Cardiac muscle cell (in vitro differentiated cells and primary cell): ENCODE measurements at places on chromosomes 11 and 22.

DNA sequence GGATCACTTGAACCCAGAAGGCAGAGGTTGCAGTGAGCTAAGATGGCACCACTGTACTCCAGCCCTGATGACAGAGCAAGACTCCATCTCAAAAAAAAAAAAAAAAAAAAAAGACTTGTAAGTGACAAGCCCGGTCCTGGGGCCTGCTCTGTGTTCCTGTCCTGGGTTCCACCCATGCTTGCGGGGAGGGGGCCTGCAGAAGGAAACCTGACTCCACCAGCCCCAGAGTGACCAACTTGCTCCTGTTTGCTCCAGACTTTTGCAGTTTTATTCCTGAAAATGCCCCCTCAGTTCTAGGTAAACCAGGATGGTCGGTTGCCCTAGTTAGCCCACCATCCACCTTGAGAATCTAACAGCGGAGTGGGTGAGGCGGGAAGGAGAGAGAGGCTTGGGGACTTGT is 10.1 kb upstream of the LRP5 start:
- no peak overlapping the region for H3K27ac ChIP-seq
- no peaks in the 10 kb centered on the region for H3K27me3 ChIP-seq
- H3K4me1 ChIP-seq: no peaks in the 10 kb centered on the region
- no peak overlapping the region for H3K4me3 ChIP-seq

DNA sequence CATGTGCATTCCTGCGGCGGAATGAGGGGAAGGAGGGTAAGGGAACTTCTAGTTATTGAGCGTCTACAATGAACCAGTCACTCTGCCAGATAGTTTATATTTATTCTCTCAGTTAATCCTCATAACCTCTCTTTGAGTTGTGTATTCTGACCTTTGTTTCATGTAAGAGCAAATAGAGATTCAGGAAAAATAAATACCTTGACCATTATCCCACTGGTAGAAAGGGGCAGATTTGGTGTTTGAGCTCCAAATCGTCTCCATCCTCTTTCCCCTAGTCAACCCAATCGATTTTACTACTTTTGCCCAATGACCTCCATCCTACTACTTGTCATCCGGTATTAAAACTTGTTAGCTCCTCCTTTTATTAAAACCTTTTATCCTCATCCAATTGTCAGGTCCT is 157.1 kb upstream of the SESN3 start:
- H3K27ac ChIP-seq: no peak overlapping the region
- DNase-seq: no peak
- H3K4me1 ChIP-seq: no peaks in the 10 kb centered on the region
- no peaks in the 10 kb centered on the region for H3K36me3 ChIP-seq

- H3K27ac ChIP-seq: no peak overlapping the region
- H3K4me3 ChIP-seq: no peak overlapping the region
- DNase-seq: peak; percentile 69
- peaks cover 26% of the 10 kb centered on the region for H3K4me1 ChIP-seq
- H3K36me3 ChIP-seq: no peaks in the 10 kb centered on the region
Measured at GRCh38 chr11:61489833-61490721, 18.5 kb upstream of the LRRC10B start.

DNA sequence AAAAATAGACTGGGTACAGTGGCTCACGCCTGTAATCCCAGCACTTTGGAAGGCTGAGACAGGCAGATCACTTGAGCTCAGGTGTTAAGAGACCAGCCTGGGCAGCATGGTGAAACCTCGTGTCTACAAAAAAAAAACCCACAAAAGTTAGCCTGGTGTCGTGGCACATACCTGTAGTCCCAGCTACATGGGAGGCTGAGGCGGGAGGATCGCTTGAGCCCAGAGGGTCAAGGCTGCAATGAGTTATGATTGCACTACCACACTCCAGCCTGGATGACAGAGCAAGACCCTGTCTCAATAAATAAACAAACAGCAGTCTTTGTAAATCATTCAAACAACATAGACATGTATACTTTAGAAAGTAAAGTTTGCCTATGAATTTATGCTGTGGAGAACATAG is 2.5 kb downstream of the MOV10L1 start:
- H3K4me1 ChIP-seq: no peaks in the 10 kb centered on the region
- H3K27me3 ChIP-seq: no peaks in the 10 kb centered on the region
- H3K36me3 ChIP-seq: no peaks in the 10 kb centered on the region
- no peak overlapping the region for H3K4me3 ChIP-seq
- no peak for DNase-seq
- H3K27ac ChIP-seq: no peak overlapping the region

- no peaks in the 10 kb centered on the region for H3K27me3 ChIP-seq
- no peaks in the 10 kb centered on the region for H3K36me3 ChIP-seq
- no peaks in the 10 kb centered on the region for H3K4me1 ChIP-seq
- H3K4me3 ChIP-seq: no peak overlapping the region
- no peak for DNase-seq
- H3K27ac ChIP-seq: no peak overlapping the region
Measured at GRCh38 chr22:44891293-44891747, 118.5 kb downstream of the PHF21B start.

DNA sequence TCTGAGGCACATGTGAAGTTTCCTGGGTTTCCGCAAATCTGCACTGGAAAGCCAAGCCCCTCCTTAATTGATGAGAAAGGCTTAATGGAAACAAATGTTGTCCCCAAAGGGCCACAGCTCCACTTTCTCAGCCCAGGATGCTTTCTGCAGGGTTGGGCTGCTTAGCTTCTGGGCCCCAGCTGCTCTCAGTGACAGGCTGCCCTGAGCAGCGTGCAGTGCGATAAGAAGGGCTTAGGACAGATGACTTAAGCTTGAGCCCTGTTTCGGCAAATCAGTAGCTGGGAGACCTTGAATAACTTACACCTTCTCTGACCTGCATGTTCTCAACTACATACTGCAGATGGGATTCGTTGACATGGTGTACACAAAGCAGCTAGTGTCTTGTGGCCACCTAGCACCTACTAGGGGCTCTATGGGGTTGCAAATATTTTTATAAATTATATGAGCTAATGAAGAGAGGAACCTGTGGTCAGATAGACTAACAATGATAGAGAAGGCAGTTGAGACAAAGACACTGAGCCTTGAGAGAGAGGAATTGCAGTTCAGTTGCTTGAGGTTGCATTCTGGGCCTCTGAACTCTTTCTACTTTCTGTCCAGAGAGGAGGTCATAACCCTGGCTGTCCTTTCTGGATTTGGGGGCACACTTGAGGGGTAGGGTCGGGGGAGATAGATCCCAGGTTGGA is 11.5 kb downstream of the STX3 start:
- peaks cover 6% of the 10 kb centered on the region for H3K4me1 ChIP-seq
- no peaks in the 10 kb centered on the region for H3K27me3 ChIP-seq
- H3K27ac ChIP-seq: peak overlapping the region; percentile 15
- H3K36me3 ChIP-seq: no peaks in the 10 kb centered on the region
- no peak overlapping the region for H3K4me3 ChIP-seq

DNA sequence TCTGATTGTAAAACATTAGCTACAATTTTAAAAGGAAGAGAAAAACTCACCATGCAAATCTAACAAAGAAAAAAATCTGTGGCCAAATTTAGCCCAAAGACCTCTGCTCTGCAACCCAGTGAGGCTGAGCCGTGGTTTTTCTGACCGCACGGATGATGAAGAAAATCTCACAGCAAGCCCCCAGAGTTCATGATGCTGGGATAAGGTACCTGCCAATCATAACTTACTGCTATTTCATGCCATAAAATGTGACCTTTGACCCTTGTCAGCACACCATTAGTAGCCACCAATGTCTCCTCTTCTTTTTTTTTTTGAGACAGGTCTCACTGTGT is 11.1 kb downstream of the CERK start:
- DNase-seq: no peak
- no peak overlapping the region for H3K4me3 ChIP-seq
- no peaks in the 10 kb centered on the region for H3K36me3 ChIP-seq
- no peaks in the 10 kb centered on the region for H3K27me3 ChIP-seq
- no peak overlapping the region for H3K27ac ChIP-seq
- peaks cover 16% of the 10 kb centered on the region for H3K4me1 ChIP-seq

DNA sequence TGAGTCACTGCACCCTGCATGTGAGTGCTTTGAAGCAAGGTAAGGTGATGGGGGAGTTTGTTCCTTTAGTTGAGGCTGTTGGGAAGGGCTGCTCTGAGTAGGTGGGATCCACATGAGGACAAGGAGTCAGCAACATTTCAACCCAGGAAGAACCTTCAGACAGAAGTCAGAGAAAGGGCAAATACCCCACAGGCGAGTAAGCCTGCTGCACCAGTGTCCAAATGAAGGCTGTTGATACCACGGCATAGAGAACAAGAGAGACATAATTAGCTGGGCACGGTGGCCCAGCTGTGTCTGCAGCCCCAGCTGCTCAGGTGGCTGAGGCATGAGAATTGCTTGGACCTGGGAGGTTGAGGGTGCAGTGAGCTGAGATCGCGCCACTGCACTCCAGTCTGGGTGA is 54.3 kb upstream of the CLMP start:
- no peak overlapping the region for H3K27ac ChIP-seq
- no peaks in the 10 kb centered on the region for H3K36me3 ChIP-seq
- H3K4me1 ChIP-seq: no peaks in the 10 kb centered on the region
- no peak overlapping the region for H3K4me3 ChIP-seq
- DNase-seq: no peak

- no peaks in the 10 kb centered on the region for H3K27me3 ChIP-seq
- no peak overlapping the region for H3K27ac ChIP-seq
- no peaks in the 10 kb centered on the region for H3K36me3 ChIP-seq
- H3K4me1 ChIP-seq: no peaks in the 10 kb centered on the region
Measured at GRCh38 chr11:95641495-95641894, 148.1 kb downstream of the FAM76B start.

DNA sequence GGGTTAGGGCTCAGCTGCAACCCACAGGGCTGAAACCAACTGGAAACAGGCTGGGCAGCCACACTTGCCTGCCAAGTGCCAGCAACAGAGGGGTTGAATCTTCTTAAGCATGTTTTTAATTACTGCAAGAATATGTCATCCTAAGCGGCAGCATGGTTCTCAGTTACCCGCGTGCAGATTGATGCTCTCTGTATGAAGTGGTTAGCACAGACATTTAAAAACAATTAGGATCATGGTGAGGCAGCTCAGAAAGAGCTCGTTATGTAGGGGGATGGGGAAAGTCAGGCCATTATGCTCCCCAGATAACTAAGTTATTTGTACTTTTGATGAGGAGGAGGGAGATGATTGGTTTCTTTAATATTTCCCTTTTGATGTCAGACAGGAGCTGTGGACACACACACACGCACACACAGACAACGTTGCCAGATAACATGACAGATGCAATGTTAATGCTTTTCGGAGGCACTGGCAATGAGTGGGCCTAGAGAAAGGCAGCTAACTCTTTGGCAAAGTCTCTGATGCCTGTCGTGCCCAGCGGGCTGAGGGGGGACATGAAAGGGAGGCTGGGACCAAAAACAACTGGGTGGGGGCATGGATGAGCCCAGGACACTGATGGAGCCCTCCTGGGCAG is 389.7 kb downstream of the NXPE2 start:
- H3K27ac ChIP-seq: no peak overlapping the region
- H3K4me3 ChIP-seq: no peak overlapping the region
- no peaks in the 10 kb centered on the region for H3K36me3 ChIP-seq

- no peak overlapping the region for H3K4me3 ChIP-seq
- peak overlapping the region; percentile 80 for H3K27ac ChIP-seq
- peaks cover 7% of the 10 kb centered on the region for H3K36me3 ChIP-seq
- DNase-seq: no peak
- H3K27me3 ChIP-seq: no peaks in the 10 kb centered on the region
Measured at GRCh38 chr22:21622919-21623647, 6.7 kb downstream of the YDJC start.

DNA sequence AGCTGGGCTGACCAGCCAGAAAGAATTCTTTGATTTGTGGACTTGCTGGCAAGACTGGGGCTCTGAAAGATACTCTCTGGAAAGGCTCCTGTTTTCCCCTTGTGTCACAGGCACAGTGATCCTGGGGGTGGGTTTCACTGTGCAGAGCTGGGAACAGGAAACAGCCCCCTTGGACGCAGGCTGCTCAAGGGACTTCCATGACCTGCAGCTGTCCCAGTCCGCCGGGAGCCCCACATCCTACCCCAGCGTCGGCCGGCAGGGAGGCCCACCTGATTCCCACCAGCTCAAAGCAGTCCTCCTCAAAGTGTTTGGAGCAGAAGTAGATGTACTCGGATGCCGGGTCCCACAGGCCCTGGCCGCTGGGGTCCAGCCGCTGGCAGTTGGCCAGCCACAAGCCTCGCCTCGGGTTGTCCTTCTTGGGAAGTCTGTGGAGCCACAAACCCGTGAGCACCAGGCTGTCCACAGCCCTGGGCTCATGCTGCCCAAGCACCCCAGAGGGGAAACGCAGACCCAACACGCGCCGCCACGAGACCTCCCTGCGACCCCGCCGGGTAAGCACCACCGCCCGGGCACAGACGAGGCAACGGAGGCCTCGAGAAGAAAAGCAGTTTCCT is 824 bp downstream of the THAP7 start:
- peak overlapping the region; percentile 74 for H3K4me3 ChIP-seq
- H3K27ac ChIP-seq: peak overlapping the region; percentile 95
- no peaks in the 10 kb centered on the region for H3K27me3 ChIP-seq

GRCh38 chr11:78958444-78958843 is 383.8 kb upstream of the NARS2 start:
- peaks cover 42% of the 10 kb centered on the region for H3K4me1 ChIP-seq
- no peak overlapping the region for H3K27ac ChIP-seq
- no peaks in the 10 kb centered on the region for H3K36me3 ChIP-seq
- no peak for DNase-seq
